ENCODE measurements at places on chromosomes 1 and 21.

- no peak for DNase-seq
Observed at GRCh38 chr1:186871784-186872183, 43.0 kb downstream of the PLA2G4A start.

GRCh38 chr1:226779561-226779960 is 40.5 kb upstream of the ITPKB start:
- no peak for DNase-seq

GRCh38 chr1:2481885-2482284 is 5.8 kb downstream of the PLCH2 start:
- DNase-seq = no peak

DNA sequence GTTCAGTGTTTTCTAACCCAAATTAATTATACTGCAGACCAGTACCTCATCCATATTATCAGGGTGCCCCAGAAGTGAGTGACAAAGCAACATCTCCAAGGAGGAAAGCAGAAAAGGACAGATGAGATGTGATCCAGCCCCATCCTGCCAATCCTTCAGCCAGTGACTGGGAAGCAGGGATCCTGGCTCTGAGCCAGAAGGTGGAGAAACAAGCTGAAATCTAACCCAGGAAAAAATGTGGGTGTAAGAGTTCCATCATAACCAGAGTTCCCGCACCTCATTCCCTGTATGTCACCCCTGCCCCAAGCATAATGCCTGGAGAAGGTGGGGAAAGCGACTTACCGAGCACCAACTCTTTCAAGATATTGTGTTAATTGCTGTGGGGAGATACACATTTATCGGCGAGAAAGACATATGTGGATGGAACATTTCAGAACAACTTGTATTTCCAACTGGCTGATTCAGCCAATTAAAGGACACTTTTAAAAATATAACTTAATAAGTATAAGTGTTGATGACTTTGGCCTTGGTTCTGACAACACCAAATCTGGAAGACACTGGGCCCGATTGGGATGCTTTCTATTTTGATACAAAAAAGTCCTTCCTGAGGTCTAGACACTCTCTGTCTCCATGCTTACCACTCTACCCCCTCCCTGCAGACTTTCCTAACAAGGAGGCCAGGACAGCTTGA is 14.9 kb downstream of the PLEKHA6 start:
- DNase-seq = no peak

All from GOT3 (cell line).